ENCODE measurements at places on chromosomes 5 and 9.

- no peak for DNase-seq
Observed at GRCh38 chr5:151065609-151066008, 15.2 kb downstream of the TNIP1 start.

DNA sequence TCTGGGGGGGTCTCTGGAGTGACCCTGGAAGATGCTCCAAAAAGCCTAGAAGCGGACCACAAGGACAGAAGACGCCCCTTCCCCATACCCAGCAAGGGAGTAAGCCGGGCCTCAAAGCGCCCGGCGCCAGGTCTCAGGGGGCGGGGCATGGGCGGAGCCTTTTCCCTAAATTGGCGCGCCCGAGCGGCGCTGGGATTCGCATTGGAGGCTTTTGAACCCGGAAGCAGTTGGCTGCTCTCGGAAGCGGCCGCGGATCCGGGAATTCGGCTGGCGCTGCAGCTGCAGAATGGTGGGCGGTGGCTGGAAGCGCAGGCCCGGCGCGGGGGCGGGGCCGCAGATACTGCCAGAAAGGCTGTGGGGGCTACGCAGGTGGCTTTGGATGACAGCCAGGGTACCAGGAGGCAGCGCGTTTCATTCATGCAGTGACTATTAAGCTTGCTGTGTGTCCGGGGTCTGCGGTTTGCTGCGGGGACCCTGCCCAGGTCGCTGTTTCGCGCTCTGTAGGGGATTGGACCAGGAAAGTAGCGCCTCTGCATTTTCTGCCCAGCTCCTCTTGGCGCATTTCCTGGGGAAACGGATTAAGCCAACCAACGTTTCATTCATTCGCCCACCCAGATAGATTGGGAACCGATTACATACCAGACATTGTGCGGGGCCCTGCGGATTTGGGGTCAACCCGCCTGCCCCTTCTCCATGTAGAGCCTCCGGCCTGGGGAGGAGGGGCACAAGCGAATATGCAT is 83.0 kb upstream of the FREM1 start:
- peak; percentile 54 for DNase-seq

- no peak for DNase-seq
Observed at GRCh38 chr9:85871008-85871407, 69.9 kb upstream of the NAA35 start.

DNA sequence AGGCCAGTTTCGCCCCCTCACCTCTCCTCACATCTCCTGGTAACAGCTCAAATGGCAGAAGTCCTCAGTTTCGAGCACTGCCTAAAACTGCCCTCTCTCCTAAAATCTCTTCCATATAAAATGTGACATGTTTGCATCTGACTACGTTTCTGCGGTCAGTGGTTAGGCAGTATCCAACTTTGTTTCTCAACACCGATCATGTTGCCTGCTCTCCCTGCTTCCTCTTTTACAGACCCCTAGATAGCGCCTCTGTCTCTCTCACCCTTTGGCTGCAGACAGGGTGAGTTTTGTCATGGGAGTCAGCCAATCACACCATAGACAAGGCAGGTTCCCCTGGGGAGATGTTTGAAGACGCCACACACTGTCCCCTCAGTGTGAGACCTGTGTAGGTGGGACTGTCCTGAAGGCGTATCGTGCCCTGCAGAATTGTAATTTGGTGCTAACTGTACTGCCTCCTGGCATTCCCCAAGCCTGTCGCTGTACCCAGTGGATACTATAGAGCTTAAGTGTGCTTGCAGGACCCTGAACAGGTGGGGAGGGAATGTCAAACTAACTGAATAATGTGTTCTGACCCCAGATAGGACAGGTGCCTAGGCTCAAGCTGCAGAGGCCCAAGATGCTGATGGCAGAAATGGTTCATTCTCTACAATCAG is 1.1 kb downstream of the HEXB start:
- DNase-seq = peak; percentile 68

DNA sequence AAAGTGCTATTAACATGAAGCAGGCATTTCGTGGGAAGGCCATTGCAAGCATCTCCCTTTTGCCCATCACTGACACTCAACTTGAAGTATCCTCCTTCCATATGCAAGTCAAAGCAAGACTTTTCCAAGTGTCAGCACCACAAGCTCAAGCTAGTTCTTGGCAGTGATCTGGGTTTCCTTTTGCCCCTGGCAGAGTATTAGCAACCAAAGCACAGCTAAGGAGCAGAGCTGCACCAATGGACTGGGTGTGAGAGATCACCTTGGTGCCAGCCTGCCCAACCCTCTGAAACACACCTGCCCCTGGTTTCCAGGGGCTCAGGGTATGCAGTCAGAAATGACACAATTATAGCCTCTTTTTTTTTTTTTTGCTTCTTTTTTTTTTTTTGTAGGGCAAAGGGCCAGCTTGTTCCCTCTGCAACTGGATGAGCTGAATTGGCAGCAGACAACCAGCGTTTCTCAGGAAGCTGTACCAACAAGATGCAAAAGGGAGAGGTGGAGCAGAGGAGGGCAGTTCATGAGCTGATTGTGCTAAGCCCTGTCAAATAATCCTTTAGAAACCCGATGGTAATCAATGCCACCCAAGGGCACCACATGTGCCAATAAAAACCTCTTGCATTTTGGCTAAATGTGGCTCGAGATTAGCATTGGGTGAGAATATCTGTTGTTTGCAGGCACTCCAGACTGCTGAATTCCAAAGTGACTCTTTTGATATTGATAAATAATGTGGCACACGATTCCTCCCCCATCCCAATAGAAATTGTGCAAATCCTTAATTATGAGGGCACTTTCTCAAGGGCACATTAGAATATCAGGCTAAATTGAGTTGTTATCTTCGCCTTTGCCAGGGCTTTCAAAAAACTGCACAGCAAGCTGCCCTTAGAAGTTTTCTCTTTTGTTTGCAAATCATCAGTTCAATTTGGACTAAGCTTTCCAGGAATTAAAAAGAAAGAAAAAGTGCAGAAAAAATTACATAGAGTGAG is 192.4 kb downstream of the GAS1 start:
- DNase-seq = no peak

DNA sequence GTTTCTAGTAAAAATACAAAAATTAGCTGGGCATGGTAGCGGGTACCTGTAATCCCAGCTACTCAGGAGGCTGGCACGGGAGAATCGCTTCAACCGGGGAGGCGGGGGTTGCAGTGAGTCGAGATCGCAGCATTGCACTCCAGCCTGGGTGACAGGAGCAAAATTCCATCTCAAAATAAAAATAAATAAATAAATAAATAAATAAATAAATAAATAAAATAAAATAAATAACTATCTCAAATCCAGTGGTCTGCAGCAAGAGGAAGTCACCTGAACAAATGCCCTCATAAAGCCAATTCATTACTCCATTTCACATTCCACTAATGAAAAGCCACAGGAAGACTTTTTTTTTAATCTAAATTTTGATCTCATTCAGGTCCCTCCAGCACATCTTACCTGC is 114.2 kb downstream of the EFNA5 start:
- no peak for DNase-seq

GRCh38 chr5:163908253-163908652 is 402.8 kb downstream of the MAT2B start:
- no peak for DNase-seq

- no peak for DNase-seq
Observed at GRCh38 chr5:161263191-161263590, 283.3 kb downstream of the GABRB2 start.

DNA sequence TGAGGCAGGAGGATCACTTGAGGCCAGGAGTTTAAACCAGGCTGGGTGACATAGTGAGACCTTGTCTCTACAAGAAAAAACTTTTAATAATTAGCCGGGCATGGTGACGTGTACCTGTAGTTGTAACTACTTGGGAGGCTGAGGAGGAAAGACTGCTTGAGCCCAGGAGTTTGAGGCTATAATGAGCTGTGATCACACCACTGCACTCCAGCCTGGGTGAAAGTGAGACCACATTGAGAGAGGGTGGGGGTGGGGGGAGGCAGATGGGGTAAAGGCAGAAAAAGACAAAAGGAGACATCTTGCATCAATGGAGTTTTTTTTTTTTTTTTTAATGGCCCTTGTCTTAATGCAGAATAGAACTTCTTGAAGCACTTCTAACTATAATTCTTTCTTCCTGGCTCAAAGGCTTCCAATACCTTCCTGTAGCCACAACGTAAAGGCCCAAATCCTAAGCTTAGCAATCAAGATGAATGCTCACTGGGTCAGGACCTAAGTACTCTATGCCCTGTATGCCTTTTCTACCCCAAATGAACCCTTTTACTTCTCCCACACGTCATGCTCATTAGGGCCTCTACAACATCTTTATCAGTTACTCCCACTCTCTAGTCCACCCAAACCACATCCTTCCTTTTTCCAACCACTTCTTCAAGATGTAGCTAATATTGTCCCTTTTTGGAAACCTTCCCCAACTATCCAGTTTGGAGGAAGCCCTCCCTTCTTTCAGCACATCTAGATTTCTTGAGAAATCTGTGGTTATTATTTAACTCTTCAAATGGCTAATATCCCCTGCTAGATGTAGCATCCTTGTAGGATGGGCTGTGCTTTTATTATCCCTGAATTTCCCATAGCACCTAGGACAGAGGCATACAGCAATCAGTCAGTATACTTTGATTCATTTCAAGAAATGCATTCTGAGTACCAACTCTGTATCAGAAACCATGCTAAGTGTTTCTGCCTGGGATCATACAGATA is 40.8 kb downstream of the CSF2 start:
- no peak for DNase-seq

DNA sequence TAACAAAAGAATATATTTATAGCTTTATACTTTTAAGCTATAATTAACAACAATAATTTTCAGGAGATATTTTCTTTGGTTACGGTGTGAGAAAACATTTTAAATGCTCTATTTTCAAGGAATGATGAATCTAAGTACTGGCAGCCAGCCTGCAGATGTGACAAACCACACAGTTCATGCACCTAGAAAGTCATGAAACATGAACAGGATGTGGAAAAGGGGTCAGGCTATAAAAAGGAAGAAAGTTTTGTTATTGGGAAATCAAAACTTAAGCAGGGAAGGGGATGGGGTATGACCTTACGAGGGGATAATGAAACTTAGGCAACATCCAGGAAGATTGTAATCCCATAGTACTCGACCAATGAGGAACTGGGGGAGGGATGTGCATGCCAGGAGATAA is 508.7 kb upstream of the GRAMD2B start:
- DNase-seq = no peak

DNA sequence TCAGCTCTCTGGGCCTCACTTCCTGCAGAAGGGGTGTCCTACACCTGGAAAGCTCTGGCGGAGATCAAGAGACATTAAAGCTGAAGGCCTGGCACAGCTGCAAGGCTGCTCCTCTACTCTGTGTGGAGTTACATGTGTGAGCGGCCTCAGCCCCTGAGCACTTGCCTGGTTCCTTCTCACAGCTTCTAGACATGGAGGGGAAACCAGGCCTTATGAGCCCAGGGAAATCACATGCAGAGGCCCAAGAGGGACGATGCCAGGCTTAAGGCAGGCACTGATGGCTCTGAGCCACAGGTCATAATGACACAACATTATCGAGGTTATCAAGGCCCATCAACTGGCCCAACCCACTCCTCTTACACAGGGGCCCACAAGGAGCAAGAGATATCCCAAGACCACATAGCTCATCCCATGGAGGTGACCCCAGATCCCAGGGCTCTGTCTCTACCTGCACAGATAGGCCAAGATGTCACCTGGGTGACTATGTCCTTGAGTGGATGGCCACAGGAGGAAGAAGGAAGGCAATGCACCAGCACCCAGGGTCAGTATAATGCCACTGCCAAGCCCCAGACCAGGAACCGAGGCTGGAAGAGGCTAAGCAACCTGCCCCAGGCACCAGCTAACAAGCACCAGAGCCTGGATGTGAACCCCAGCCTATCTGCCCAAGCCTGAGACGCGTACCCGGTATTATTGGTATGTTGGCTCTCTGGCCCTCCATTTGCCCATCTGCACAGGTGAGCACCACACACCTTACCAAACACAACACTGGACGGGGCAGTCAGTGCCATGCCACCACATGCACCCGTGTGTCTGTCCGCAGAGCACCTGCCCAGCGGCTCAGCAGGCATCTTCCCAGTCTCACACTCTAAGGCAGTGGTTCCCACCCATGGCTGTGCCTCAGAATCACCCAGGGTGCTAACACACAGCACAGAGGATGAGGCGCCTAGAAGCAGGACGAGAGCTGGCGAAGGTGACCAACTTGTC is 143.3 kb downstream of the GABBR2 start:
- no peak for DNase-seq

- DNase-seq = no peak
Observed at GRCh38 chr5:53219610-53220009, 110.1 kb upstream of the MOCS2 start.

- no peak for DNase-seq
Observed at GRCh38 chr5:14870337-14871213, 1.0 kb downstream of the ANKH start.

GRCh38 chr5:127757576-127757975 is 54.4 kb downstream of the CCDC192 start:
- peak; percentile 65 for DNase-seq

DNA sequence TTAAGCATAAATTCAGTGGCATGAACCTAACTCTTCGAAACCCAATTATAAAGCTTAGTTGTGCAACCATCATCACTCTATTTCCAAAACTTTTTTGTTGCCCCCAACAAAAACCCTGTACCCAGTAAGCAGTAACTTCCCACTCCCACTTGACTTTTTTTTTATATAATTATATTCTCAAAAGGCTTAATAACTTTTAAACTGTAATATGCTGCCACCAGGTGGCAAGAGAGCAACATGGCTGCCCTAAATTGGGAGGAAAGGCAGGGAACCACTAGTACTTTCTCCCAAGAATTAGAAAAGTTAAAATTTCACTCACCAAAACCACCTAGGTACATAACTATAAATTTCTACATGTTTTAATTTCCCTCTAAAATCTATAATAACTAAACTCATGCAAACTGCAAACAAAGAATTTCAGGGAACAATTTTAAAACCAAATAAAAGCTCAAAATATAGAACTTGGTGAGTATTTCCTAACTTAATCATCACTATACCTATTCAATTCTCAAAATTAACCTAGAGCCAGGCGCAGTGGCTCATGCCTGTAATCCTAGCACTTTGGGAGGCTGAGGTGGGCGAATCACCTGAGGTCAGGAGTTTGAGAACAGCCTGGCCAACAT is 50.2 kb upstream of the RNF38 start:
- peak; percentile 57 for DNase-seq

DNA sequence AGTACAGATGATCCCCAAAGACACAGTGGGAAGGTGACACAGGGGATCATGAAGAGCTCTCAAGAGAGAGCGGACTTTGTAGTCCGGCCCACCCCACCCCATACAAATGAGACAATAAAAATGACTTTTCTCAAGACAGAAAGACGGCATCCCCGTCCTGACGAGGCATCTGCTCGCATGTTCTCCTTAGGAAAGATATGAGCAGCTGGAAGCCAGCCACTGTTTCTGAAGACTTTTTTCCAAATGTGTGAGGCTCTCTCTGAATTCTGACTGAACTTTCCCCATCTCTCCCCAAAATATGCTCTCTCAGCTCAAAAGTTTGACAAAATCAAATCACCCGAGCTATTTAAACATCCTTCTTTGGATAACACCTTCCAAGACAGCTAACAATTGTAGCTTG is 105.2 kb downstream of the RFK start:
- no peak for DNase-seq
